ENCODE measurements at places on chromosomes 2 and 18.
A peak's percentile ranks its signal among the peaks of the same experiment; 100 is the strongest.

- DNase-seq, result no peak
These were observed 366.9 kb upstream of the ZEB2 start for GRCh38 chr2:144886862-144887261.

DNA sequence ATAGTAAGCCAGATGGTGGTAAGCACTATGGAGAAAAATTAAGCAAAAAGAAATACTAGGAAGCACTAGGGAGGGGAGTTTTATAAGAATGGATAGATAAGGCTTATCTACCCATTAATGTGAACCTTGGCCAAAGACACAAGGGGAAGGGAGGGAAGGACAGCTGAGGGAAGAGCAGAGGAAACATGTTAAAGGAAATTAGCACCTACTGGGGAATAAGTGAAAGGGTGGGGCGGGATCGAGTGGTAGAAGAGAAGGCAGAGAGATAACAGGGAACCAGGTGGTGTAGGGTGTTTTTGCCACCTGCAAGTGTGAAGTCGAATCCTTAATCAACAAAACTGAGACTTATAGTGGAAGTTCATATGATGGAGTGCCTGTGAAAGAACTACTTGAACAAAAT is 1.7 kb downstream of the UNC80 start:
- DNase-seq, result peak; percentile 36

DNA sequence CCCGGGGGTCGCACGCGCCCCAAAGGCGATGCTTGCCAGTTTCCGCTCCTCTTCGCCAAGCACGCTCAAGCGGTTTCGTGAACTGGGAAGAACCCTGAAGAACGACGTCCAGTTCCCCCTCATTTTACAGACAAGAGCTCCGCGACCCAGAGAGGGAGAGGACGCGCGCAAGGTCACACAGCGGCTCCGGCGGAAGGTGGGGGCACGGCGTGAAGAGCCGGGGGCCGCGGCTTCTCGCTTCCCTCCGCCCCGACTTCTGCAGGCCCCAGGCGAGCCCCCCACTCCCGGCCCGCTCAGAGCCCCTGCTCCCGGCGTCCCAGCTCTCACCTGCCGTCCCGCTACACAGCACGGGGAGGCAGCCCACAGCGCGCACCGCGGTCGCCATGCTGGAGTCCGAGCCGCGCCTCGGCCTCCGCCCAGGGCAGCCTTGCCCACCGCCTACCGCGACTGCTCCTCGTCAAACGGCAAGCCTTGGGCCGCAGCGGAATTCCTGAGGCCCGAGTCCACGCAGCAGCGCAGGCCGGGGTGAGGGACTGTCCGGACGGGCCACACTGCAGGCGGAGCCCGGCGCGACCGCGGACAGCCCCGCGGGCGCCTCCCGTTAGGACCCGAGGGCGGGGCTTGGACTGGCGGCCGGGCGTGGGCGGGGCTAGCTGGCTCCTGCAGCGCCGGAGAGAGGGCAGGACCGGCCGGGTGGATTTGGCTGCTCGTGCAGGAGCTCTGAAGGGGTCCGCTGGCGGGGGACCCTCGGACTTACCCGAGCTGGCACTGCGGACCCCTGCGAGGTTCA is at the start of gene MRPS5:
MRPS5 (minus strand) TSS at position 402 of the 790 bp plus-strand sequence; CDS start at position 385, 17 bp downstream.
- peak; percentile 70 for DNase-seq

DNA sequence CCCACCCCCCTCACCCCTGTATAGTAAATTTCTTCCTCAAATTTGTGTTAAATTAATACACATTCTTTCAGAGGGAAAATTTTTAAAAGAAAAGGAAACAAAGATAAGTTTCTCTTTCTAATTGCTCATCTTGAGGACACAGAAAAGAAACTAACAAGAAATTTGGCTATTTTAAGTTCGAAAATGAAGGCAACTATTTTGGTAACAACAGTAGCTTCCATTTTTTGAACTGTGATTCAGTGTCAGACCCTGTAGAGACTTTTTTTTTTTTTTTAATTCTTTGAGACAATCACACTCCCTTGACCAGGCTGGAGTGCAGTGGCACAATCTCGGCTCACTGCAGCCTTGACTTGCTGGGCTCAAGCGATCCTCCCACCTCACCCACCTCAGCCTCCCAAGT is 194.9 kb downstream of the SS18 start:
- no peak for DNase-seq

DNA sequence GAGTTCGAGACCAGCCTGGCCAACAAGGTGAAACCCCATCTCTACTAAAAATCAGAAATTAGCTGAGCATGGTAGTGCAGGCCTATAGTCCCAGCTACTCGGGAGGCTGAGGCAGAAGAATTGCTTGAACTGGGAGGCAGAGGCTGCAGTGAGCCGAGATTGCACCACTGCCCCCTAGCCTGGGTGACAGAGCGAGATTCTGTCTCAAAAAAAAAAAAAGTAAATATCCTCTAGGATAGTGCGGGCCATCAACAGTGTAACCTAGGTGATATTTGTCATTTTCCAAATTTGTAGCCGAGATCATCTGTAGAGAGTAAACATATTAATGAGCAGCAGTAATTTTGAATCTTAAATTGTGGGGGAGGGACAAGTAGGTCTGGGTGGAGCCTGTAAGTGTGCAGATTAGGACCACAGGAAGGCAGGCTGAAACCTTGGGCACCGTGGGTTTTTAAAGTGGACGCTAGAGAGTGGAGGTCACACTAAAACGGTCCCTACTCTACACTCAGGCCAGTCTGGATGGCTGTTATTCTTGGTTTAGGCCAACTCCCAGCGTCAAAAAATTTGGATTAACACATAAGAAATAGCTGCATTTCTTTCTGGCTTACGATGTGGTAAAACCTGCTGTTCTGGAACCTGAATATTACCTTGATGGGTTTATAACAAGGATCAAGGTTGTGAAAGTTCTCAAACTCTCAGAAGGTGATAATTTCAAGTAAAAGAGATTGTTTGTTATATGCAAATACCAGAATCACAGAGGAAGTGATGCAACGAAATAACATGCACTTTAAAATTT is 22.7 kb upstream of the TET3 start:
- no peak for DNase-seq

GRCh38 chr2:124589971-124590370 is 564.9 kb downstream of the CNTNAP5 start:
- DNase-seq, result no peak

Measured in NCI-H2081 (cell line).